ENCODE measurements at places on chromosomes 13 and 19.

DNA sequence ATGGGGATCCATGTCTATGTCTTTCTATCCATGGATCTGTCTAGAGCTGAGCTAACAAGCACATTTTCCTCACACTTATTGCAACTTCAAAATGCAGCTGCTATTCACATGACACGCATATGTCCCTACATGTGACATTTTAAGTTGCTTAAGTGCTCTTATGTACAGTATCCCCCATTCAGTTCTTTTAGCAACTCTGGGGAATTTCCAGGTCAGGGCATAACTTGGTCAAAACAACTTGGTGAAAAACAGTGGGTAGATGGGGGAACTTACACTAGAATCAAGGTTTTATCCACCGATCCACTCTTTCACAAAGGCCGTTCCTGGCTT is 73.0 kb downstream of the COL4A1 start:
- no peak for DNase-seq

- no peak for DNase-seq
Observed at GRCh38 chr19:50276370-50277063, 52.7 kb downstream of the KCNC3 start.

GRCh38 chr19:15635016-15635805 is 5.5 kb upstream of the CYP4F3 start:
- DNase-seq: no peak

GRCh38 chr19:12965017-12965811 is 4.2 kb upstream of the DAND5 start:
- peak; percentile 82 for DNase-seq

- DNase-seq: no peak
Observed at GRCh38 chr13:35165205-35165604, 223.1 kb downstream of the NBEA start.

DNA sequence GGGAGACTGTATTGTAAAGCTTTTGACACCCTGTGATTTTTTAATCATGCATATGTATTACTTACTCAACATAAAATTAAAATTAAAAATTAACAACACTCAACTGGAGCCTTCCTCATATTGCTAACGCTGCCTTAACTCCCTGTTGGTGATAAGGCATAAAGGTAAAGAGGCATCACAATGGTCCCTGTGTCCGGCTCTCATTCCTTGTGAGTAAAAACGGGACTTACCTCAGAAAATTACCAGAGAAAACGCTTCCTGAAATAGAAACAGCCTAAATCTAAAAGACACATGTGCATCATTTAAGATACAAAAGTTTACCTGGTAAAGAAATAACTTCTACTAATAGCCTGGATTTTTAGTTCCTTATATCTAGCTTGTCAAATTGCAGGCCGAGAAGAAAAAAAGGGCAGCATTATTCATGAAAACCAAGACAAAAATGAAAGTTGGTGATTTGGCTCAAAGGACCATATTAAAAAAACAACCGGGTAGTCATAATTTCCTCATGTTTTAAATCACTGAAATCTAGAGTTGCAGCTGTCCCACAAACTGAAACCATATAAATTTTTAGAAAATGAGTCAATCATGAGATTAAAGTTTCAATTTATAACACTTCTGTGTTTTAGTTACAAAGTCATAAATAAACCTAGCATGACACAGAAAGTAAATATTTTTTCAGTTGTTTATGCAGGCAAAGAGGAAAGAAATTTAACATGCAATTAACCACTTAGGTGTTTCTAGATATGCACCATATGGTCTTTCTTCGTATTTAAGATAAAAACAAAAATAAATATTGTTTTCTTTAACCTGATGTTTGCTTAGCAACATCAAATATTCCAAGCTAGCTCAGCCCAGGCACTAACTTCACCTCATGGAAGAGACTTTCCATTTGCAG is 94.7 kb downstream of the MIPEP start:
- no peak for DNase-seq

DNA sequence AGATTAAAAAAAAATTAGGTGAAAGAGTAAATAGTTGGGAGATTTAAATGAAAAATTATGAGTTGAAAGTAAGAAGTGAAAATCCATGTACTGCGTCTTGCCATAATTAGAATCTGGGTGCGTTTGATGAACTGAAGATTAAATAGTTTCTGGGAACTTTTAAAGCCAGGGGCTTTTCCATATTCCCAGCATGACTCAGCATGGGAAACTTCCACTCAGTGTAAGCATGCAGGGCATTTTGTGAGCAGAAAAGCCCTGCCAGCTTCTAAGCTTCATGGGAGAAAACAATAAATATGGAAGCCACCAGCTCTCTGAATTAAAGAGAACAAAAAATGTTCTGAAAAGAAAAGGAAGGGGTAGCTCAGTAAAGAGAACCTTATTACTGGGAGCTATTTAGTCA is 62.0 kb upstream of the EDNRB start:
- DNase-seq: no peak

GRCh38 chr13:73702419-73703071 is 431.7 kb downstream of the KLF12 start:
- peak; percentile 65 for DNase-seq

DNA sequence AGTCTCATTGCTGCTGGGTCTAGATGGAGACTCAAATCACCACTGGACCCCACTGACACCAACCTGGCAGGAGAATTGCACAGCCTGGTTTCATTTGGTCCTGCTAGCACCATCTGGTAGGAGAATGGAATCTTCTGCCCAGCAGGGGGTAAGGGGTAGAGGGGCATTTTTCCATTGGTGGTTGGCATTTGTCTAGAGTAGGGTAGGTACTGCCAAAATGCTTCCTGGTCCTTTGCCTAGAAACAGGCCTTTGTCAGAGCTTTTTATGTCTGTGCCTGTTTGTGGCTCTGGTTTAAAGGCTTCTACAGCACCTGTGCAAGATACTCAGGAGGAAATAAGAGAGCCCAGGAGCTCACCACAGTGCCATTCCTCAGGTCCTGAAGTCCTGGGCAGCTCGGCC is 121.3 kb downstream of the KCTD12 start:
- no peak for DNase-seq

DNA sequence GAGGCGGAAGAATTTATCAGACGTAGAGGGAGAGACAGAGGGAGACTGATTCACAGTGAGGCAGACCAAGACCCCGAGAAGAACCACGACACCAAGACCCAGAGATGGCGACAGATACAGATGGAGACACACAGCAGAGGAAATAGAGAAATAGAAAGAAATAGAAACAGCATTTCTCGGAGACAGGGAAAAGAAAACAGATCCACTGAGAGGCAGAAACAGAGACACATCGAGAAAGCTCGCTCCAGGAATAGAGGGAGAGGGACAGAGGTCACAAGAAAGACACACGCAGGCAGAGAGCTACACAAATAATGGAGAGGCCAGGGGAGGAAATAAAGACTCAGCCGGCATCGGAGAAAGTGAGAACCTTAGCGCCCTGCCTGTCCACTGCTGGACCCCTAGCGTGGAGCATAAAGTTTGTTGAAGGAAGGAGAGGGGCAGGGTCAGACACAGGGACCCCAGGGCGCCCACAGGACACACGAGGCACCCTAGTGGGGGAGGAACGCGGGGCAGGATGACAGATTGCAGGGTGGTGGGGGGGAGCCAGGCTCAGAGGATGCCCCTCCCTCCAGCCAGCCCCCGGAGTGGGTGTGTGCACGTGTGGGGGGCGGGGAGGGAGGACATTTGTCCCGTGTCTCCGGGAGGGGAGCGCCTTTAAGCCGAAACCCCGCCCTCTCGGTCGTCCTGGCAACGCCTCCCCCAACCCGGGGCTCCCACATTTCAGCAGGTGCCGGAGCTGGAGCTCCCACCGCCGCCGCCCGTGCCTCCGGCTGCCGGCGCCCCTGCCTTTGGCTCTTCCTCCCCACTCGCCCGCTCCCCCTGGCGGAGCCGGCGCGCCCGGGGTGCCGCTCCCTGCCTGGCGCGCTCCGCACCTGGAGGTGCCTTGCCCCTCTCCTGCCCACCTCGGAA is at the start of gene PRKCG:
PRKCG (plus strand) TSS at position 716 of the 909 bp plus-strand sequence. CDS start 298 bp downstream, outside the sequence.
- DNase-seq: peak; percentile 76

DNA sequence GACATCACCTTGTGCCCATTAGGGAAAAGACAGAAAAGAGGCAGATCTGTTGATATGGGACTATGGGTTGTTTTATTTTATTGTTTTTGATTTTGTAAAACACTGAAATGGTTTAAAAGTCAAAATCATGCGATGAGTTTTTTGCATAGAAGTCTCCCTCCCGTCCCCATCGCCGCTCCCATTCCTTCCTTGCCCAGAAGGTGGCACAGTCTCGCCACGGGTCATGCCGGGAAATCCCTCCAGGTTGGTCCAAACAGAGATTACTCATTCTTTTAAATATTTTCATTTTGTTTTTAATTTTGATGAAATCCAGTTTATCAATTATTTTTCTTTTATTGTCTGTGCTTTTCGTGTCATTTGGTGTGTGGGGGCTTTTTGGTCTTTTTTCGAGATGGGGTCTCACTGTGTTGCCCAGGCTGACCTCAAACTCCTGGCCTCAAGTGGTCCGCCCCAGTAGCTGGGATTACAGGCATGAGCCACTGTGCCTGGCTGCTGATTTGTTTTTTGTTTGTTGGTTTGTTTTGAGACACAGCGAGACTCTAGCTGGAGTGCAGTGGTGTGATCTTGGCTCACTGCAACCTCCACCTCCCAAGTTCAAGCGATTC is 9.2 kb downstream of the PGPEP1 start:
- DNase-seq: peak; percentile 20

GRCh38 chr19:49056101-49056901 is 1.2 kb downstream of the CGB7 start:
- DNase-seq: peak; percentile 51

DNA sequence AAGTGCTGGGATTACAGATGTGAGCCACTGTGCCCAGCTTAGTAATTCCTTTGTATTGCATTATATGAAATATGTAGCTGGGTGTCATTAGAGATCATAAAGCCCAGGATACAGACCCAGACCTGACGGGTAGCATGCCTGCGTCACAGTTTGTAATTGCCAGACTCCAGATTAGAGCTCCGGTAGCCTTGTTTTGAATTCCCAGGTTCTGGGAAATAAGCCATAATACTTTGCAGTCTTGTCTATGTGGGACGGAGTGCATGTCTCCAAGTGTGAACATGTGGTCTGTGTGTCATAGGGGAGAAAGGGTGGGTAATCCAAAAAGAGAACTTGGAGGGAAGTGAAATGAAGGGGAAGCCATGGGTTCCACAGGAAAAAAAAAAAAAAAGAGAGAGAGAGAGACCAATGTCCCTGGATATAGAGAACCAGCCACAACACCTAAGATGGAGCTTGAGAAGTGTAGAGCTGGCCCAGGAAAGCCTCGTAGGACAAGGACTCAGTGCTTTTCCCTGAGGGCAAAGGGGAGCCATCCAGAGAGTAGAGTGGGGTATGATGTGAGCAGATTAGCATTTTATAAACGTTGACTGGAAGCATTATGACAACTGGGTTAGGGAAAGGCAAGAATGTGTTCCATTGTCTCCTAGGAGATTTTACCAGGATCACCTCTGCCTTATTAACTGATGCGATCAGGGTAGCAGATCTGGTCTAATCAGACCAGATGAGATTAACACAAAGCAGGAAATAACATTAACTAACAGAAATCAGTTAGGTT is 2.6 kb downstream of the ZSCAN4 start:
- DNase-seq: no peak

- no peak for DNase-seq
Observed at GRCh38 chr13:53411463-53411862, 382.9 kb downstream of the OLFM4 start.

DNA sequence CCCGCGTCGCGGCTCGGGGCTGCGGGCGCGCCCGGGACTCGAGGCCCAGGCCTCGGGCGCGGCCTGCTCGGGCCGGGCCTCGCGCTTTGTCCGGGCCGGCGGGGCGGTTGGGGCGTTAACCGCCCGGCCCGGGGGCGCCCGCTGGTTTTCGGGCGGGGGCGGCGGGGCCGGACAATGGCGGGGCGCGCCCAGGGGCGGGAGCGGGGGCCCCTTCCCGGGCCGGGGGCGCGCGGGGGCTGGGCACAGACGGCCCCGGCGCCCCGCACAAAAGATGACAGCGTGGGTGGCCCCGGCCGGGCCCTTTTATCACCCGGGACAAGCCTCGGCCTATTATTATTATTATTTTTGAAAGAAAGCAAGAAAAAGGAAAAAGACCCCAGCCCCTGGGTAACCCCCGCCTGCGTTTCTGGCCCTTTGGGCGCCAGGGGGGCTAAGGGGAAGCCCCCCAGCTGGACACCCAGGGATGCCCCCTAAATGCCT is 419 bp downstream of the KDM4B start:
- DNase-seq: no peak

- DNase-seq: no peak
Observed at GRCh38 chr19:42316223-42317211, 3.4 kb downstream of the TMEM145 start.

DNA sequence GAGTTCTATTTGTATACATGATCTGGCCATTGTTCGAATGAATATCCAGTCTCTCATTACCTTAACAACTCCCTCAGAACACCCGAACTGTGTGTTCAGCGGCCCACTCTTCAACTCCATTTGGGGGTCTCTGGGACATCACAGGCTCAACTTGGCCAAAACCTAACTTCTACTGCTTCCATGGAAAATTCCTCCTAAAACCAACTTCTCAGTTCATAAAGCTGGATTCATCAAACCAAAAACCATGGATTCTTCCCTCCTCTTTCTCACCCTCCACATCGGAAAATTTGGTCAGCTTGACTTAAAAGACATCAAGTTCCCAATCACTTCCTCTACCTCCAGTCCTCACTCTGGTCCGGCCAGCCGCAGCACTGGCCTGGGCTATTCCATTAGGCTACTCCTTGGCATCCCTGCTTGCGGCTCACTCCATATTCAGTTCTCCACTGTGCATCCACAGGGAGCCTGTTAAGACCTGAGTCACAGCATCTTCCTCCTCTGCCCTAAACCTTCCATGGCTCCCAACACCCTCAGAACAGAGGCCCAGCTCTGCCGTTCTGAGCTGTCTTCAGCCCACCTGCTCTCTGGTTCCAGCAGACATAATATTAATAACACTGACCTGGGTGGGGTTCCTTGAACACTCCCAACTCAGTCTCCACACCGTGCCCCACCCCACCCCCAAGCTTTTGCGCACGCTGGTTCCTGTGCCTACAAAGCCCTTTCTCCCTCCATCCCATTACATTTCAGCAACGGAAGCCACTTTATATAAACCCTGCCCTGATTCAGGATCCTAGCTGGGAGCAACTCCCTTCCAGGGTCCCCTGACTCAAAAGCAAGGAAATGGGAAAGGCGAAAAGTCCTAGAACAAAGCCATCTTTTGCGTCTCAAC is 1.1 kb downstream of the ZNF792 start:
- peak; percentile 3 for DNase-seq

GRCh38 chr13:20465218-20465879 is 60.3 kb downstream of the CRYL1 start:
- no peak for DNase-seq

DNA sequence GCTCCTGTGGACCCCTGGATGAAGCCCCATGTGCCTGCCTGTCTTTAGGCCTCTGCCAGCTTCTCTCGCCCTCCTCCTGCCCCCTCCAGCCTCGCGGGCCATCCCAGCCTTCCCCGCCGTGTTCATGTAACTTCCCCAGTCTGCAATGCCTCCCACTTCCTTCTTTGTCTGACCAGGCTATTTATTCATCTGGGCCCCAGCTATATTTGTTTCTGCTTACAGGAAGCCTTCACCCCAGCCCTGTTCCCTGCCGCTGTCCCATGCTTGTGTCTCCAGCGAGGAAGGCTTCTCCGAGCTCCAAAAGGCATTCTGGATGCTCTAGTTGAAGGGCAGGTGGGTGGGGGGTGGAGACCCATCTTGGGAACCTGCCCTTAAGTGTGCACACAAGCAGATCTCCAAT is 7.9 kb upstream of the C3 start:
- no peak for DNase-seq

- DNase-seq: no peak
Observed at GRCh38 chr19:53864308-53864836, 3.3 kb upstream of the MYADM start.
